ENCODE measurements at places on chromosomes 1 and 21.

DNA sequence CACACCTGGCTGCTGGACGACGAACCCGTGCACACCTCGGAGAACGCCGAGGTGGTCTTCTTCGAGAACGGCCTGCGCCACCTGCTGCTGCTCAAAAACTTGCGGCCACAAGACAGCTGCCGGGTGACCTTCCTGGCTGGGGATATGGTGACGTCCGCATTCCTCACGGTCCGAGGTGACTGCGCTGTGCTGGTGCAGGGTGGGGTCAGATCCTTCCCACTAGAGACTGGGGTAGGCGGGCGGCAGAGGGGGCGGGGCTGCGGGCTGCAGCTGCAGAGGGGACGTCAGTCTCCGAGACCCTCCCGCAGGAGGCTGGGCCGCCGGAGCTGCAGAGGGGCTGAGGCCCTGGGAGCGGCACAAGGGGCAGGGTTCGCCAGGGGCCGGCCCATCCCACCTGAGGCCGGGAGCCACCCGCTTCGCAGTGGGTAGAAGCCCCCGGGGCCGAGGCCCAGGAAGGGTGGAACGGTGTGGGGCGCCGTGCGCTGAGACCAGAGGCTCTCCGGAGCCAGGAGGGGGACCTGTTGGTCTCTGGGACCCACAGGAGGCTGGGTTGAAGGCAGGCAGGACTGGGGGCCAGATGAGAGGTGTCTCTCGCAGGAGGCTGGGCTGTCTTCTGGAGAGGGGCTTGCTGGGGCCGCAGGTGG is 90.6 kb downstream of the TRIM11 start:
- peak; percentile 58 for DNase-seq

DNA sequence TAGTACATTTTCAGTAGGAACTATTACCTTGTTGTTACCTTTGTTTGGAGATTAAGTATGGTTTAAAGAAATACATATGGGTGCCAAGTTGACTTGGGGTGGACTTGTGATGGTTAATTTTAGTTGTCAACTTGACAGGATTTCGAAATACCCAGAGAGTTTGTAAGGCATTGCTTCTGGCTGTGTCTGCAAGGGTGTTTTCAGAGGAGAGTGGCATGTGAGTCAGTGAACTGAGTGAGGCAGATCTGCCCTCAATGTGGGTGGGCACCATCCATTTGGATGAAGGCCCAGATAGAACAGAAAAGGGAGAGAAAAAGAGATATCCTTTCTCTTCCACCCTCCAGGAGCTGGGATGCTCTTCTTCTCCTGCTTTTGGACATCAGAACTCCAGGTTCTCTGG is 315.5 kb downstream of the GPATCH2 start:
- no peak for DNase-seq

GRCh38 chr1:23576338-23577055 is 17.2 kb upstream of the ID3 start:
- no peak for DNase-seq

DNA sequence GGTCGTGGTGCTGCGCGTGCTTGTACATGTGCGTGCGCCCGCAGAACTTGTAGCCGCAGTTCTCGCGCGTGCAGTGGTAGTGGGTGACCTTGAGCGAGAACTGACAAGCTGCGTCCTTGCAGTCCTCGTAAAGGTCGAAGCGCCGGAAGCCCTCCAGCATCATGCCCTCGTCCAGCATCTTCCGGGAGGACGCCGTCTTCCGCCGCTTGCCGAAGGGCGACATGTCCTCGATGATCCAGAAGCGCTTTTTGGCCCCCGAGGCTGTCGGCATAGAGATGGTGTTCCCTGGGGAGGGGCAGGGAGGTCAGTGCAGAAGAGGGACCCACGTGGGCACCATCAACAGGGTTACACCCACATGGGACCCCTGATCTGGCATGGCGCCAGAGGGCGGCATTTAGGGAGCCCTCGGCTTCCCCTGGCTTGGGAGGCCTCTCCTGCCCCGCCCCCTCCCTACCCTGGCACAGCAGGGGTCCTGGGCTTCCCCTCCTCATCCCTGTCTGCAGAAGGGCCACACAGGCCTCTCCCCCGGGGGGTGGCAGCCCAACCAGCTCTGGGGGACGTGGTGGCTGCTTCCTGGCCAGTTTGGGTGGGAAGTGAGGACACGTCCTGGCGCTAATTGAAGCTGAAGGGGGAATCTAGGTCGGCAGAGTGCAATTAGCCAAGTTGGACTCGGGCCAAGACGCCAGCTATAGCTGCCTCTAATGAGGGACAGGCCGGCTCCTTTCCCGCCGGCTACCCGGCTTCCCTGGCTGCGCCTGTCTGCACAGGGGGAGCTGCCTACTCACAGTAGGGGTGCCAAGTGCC is 156.5 kb downstream of the CASZ1 start:
- no peak for DNase-seq

- DNase-seq: no peak
Observed at GRCh38 chr1:43949678-43950077, 2.9 kb downstream of the IPO13 start.

GRCh38 chr21:28683982-28684752 is 308.5 kb downstream of the LTN1 start:
- DNase-seq: no peak

- no peak for DNase-seq
Observed at GRCh38 chr1:57124768-57125446, 159.1 kb upstream of the C8B start.

DNA sequence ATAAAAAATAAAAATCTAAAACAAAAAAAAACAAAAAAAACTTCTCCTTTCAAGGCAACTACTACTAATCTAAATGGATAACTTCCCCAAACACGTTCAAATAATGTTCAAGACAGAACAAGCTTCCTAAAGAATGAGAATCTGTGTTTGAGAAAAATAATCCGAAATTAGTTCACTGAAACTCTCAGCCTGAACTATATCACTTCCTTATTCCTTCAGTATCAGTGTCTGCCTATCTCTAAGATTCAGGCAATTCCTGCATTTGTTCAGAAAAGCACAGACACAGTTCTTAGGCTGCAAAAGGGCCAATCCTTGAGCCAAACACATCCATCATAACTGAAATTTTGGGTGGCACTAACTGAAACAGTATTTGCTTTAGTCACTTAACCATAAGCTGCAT is 22.4 kb downstream of the DSTYK start:
- no peak for DNase-seq

DNA sequence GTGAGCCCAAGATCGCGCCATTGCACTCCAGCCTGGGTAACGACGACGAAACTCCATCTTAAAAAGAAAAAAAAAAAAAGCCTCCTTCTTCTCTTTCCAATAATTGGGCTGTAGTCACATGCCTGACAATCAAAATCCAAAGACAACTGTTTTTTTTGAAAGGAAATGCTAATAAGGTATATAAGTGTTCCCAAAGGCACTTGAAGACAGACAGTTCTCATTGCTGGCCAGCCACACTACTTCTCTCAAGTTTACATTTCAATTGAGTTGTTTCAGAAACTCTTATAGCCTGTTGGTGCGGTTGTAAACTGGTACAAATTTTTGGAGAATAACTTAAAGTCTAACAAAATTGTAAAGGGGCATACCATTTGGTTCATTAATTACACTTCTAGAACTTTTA is 23.3 kb downstream of the GATAD2B start:
- no peak for DNase-seq

GRCh38 chr1:228149406-228150119 is at the start of gene GJC2:
Gene GJC2, plus strand, starts transcription at chr1:228149930. Its CDS starts 7,829 bp downstream, at chr1:228157759.
- peak; percentile 78 for DNase-seq

- DNase-seq: no peak
Observed at GRCh38 chr1:231279683-231280082, 38.7 kb downstream of the GNPAT start.

DNA sequence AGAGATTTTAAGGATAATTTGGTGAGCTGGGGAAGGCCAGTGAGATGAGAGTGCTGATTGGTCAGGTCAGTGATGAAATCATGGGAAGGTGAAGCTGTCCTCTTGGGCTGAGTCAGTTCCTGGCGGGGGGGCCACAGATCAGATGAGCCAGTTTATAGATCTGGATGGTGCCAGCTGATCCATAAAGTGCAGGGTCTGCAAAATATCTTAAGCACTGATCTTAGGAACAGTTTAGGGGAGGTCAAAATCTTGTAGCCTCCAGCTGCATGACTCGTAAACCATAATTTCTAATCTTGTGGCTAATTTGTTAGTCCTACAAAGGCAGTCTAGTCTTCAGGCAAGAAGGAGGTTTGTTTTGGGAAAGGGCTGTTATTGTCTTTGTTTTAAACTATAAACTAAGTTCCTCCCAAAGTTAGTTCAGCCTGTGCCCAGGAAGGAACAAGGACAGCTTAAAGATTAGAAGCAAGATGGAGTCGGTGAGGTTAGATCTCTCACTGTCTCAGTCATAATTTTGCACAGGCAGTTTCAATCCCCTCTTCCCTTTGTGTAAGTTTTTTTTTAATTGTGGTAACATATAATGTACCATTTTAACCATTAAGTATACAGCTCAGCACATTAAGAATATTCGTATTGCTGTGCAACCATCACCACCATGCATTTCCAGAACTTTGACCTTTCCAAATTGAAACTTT is 39.4 kb downstream of the PTAFR start:
- DNase-seq: no peak

DNA sequence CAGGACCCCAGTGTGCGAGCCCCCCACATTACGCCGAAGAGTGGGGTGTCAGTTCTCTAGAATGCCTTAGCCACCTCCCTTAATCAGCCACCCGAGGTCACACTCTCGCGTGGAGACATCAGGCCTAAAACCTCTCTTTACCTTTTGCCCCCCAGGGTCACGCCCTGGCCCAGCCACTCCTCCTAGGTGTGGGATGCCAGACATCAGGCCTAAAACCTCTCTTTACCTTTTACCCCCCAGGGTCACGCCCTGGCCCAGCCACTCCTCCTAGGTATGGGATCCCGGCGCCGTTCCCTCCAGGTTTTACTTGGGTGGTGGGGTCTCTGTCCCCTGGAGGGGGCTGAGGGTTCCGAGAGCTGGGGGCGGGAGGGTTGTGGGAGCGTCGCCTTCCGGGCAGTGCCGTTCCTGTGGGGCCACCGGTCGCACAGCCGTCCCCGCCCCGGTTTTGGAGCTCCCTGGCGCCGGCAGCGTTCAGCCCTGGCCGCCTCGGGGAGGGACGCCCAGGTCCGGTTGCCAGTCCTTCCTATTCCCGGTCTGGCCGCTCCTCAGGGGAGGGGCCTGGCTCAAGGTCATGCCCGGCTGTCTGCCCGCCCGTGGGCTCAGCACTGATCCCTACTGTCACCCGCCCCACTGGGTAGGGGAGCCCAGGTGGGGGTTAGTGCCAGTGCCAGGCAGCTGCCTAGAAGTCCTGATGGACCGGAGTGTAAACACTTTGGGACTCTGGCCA is 882 bp downstream of the VPS13D start:
- DNase-seq: peak; percentile 62
